Liver (tissue), 10 donors: ENCODE measurements at places on chromosomes 1 and 21. TPM values are rescaled to one million over a fixed set of nuclear protein-coding genes. Genes with fewer than 3 reads are reported as not detected.

Gene ABCA4
- polyA plus RNA-seq = 0.43 TPM

Gene AQP10
- not detected for polyA plus RNA-seq

Gene SNX7
- polyA plus RNA-seq = 10.0 TPM

Gene CD48
- polyA plus RNA-seq = 2.5 TPM

Gene LCE1A
- polyA plus RNA-seq = not detected

Gene SFN
- polyA plus RNA-seq = 0.69 TPM

Gene ASAP3
- polyA plus RNA-seq = 12.5 TPM

Gene LIN28A
- not detected for polyA plus RNA-seq

Gene AKR1A1
- polyA plus RNA-seq = 253 TPM

Gene SPSB1
- polyA plus RNA-seq = 22.6 TPM

Gene ARHGEF2
- 6.4 TPM for polyA plus RNA-seq

Gene SERTAD4
- polyA plus RNA-seq = 0.02 TPM

Gene DNM3
- polyA plus RNA-seq = 0.08 TPM

Gene TAL1
- polyA plus RNA-seq = 1.2 TPM

Gene TRPM2
- 0.43 TPM for polyA plus RNA-seq

Gene TSPAN1
- polyA plus RNA-seq = 7.0 TPM

Gene LRRC71
- polyA plus RNA-seq = 0.10 TPM

Gene RIPPLY3
- 0.21 TPM for polyA plus RNA-seq

Gene PARP1
- 48.4 TPM for polyA plus RNA-seq

Gene NOTCH2NLA
- 20.6 TPM for polyA plus RNA-seq

Gene CD244
- 1.1 TPM for polyA plus RNA-seq

Gene AGL
- 23.0 TPM for polyA plus RNA-seq

Gene FMO1
- polyA plus RNA-seq = 0.13 TPM
